NCI-H1436 (cell line): ENCODE measurements at places on chromosomes 5 and 9.

DNA sequence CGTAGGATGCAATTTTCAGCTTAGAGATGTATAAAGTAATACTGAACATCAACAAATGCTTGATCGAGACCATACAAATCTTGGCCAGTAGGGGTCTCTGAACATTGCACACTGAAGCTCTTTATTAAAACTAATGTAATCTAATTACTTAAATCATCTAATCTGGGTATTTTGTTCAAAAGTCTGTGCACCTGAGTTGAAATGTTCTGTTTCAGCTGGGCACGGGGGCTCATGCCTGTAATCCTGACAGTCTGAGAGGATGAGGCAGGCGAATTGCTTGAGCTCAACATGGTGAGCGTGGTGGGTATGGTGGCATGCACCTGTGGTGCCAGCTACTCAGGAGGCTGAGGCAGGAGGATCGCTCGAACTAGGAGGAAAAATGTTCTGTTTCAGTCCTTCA, 41.0 kb downstream of the ESM1 start:
- no peak for DNase-seq

- DNase-seq = no peak
Measured at GRCh38 chr5:141826674-141827073, 51.5 kb downstream of the PCDH1 start.

- DNase-seq = no peak
Measured at GRCh38 chr5:38802125-38802524, 43.7 kb upstream of the OSMR start.

DNA sequence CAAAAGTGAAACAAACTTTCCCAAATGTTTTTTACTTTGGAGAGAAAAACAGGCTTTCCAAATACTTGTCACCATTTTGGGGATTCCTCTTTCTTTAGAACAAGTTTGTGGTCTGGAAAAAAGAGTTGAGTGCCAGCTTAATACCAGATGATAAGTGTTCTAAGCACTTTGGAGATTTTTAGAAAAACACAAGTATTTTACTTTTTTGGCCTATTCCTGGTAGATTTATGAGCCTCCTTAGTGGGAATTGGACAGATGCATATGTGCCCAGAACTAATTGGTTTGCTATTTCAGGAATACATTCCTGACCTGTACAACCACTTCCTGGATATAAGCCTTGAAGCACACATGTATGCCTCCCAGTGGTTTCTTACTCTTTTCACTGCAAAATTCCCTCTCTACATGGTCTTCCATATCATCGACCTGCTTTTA, 40.5 kb downstream of the GPR21 start:
- no peak for DNase-seq

- no peak for DNase-seq
Measured at GRCh38 chr9:124199474-124199873, 58.3 kb upstream of the NEK6 start.

- DNase-seq = no peak
Measured at GRCh38 chr9:119839888-119840287, 470.7 kb upstream of the BRINP1 start.

DNA sequence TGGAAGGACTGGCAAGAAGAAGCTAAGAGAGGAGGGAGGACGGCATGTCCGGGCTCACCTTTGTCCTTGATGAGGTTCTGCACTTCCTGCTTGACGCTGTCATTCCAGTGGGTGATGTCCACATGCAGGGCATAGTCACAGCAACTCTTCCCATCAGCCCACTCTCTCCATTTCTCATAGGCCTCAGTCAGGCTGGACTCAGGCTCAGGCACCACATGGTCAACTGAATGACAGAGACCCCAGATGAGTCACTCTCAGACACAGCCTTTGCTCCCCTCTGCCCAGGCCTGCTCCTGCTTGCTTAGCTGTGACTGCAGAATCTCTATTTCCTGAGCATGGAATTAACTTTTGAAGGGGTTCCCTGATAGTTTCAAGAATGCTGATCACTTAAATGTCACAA, 94.2 kb downstream of the DPYSL3 start:
- no peak for DNase-seq

DNA sequence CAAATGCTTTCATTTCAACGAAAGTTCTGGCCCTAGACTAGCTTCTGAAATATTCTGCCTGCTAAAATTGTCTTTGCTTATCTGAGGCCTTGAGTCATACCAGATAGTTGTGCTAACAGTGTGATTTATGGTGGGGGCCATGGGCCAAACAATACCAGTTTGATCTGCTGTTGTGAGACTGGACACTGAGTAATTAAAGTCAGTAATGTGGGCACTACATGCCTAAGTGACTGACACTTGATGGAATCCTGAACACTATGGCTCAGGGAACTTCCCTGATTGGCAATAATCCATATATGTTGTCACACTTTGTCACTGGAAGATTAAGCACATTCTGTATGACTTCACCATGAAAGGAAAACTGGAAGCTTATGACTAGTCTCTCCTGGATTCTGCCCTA, 127.6 kb upstream of the CYLC2 start:
- no peak for DNase-seq

- DNase-seq = no peak
Measured at GRCh38 chr5:124054564-124054963, 542.6 kb downstream of the CSNK1G3 start.

DNA sequence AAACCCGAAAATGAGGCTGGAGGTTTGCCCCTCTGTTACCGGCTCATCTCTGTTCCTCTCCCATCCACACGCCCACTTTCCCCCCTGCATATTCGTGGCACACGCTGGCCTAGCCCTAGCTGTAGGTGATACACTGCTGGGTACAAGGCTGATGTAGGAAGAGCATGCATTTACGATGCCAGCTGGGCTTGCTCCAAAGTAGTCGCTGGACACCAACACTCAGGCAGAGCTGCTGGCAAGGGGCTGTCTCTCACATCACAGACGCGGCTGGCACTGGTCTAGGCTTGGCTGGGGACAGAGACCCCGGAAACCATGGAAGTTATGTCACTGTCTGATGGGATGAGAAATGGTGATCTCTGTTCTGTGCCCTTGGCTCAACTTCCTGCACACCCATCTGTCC, 9.8 kb upstream of the PHYKPL start:
- DNase-seq = no peak

DNA sequence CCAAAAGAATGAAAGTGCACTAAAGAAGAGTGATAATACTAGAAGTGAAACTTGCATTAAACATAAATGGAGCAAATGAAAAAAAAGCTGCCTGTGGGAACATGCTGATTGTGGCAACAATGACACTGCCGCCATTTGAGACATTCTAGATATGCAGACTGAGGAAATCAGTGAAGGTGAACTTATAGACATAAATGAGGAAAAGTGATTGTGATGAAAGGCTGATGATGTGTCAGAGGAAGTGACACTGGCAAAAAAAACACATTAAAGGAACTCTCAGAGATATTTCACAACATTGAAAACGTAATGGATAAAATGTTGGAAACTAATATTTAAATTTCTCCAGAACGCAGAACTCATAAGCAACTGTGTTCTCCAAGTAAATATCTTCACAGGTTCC, 1.2 kb downstream of the ERCC8 start:
- DNase-seq = no peak

GRCh38 chr9:20262611-20263010, 359.7 kb downstream of the MLLT3 start:
- no peak for DNase-seq

GRCh38 chr5:118597543-118597942, 390.8 kb downstream of the DTWD2 start:
- DNase-seq = no peak
